ENCODE measurements at places on chromosomes 2 and 18.

DNA sequence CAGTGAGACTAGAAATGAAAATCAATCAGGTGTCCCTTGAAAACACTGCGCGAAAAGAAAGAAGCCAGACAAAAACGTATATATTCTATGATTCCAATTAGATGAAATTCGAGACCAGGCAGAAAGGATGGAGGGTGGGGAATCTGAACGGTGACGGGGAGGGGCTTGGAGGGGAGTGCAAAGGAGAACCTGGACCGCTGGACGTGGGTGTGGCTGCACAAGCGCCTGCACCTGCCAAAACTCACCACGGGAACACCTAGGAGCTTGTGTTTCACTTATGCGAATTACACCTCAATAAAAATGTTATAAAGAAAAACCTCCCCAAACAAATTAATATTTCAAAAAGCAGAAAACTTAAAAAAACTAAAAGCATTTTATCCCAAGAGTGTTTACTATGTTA lies 21.9 kb downstream of the THAP4 start:
- no peak for DNase-seq

DNA sequence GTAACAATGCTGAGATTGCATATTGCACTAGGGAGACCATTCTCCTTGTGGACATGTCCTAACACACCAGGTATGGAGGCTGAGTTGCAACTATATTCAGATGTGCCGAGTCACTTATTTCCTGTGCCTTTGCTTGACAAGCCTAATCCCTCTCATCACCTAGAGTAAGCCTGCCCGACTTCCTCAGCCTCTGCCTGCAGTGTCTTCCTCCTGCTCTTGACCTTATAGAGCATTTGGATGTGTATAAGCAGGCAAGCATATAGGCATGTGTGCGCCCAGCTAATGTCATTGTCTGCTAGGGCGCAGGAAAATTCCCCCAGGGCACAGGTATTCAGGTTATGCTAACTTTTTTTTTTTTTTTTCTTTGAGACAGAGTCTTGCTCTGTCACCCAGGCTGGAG lies 316.9 kb downstream of the CDH2 start:
- DNase-seq = no peak

- no peak for DNase-seq
These were observed 10.3 kb downstream of the CEP76 start for GRCh38 chr18:12692206-12692605.

GRCh38 chr2:216604458-216604857 lies 28.8 kb upstream of the IGFBP2 start:
- no peak for DNase-seq

- no peak for DNase-seq
These were observed 65.4 kb downstream of the LRRFIP1 start for GRCh38 chr2:237692601-237693290.

- no peak for DNase-seq
These were observed 56.4 kb upstream of the STPG4 start for GRCh38 chr2:47211497-47212011.

- no peak for DNase-seq
These were observed 88.5 kb downstream of the CDH2 start for GRCh38 chr18:28088477-28088876.

DNA sequence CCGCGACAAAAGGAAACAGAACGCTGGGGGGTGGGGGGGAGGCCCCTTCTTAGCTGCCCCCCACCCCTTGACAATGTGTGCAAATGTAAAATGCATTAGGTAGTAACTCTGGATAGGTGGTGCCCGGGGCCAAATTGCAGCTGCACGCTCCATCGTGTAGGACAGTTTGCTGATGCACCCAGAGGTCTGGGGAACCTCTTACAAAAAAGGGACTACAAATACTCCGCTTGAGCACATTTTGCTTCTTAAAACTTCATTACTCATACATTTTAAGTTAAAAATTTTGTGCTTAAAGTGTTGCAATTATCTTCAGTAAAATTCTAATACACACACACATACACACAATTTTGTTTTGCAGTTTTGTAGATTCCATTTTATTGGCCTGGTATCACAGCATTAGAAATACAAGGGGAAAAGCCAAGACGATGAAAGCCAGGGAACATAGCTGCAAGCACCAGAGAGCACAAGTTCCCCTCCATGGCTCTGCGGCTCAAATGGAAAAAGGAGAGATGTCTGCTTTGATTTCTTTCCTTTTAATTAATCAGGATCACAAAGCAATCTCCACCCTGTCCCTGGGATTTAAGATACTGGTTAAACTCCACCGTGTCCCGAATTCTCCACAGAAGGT lies 582.1 kb downstream of the ZEB2 start:
- DNase-seq = no peak

DNA sequence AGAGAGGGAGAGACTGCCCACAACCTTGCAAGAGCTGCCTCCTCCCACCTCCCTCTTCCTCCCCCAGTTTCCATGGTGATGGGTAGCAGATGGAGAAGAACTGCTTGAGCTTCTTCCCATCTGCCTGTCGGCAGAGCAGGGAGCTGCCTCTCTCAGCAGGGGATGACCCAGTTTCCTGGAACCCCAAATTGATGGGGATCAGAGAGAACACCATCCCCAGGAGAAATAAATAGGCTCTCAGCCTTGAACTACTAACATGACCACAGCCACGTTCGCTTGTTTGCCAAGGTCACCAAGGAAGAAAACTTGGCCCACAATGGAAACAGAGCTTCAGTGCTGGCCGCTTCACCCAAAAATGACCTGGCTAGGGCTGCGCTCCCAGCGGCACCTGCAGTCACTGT lies 82.2 kb downstream of the ADD2 start:
- no peak for DNase-seq

DNA sequence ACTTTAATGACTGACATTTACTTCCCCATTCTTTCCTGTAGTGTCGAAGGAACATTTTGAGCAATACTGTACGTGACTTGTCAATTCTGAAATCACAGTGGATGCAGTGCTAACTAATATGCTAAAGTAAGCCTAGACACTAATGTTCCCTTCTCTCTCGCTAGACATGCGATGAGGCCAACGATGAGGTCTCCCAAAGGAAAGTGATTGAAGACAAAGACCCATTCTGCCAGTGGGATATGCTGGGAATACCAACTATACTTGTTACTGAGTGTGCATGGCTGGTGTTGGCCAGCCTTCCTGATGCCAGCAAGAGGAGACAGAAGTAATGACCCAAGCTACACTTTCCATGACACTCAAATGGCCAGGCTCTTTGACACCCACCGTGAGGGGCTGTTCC lies 2.5 kb upstream of the SERPINE2 start:
- DNase-seq = no peak

DNA sequence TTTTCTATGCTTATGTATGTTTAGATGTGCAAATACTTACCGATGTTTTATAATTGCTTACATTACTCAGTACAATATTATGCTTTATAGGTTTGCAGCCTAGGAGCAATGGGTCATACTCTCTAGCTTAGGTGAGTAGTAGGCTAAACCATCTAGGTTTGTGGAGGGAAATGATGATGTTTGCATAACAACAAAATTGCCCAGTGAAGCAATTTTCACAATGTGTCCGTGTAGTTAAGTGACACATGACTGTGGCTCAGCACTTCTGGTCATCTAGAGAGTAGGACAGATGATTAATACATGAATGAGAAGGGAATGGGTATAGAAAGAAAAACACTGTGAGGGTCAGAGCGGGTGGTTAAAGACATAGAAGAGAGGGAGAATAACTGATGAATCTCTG lies 2116.2 kb upstream of the PIK3C3 start:
- no peak for DNase-seq

DNA sequence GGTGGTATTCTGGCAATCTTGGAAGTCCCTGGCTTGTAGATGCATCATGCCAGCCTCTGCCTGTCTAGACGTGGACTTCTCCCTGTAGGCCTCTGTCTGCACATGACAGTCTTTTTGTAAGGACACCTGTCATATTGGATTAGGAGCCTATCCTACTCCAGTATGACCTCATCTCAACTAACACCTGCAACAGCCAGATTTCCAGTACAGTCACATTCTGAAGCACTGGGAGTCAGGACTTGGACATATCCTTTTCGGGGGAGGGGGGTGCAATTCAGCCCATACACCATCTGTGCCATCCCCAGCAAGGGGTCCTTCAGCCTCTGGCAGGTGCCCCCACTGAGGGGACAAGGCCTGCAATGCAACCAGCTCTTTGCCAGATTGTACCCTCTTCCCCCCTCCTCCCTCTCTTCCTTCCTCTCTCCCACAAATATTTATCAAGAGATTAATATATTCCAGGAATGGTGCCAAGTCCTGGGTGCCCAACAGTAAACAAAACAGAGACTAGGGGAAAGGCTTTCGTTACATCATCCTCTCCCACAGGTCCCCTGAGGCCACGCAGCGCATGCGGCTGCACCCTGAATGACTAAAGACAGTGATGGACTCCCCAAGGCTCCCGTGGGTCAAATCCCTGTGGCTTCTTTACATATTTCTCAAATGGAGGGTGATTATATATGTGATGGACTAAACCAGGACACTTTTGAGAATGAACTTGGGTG lies 20.5 kb upstream of the MYCN start:
- DNase-seq = no peak

DNA sequence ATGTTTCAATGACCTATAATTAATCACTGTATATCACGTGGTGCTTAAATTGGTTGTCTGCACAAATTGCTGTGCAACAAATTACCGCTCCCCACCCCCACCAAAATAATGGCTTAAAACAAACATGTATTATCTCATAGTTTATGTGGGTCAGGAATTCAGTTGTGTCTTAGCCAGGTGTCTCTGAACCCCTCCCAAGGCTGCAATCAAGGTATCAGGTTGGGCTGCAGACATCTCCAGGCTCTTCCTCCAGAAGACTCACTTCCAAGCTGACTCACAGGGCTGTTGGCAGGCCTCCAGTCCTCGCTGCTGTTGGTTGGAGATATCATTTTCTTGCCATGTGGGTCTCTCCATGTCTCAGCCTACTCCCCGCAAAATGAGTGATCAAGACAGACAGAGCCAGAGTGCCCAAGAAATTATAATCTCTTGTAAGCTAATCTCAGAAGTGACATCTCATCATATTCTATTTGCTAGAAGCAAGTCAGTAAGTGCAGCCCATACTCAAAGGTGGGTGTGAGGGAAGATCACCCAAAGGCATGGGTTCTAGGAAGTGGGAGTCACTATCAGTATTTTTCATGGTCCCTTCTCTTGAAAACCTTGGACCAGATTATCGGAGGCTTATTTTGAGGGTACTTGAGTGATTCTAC lies 38.4 kb downstream of the SPC25 start:
- no peak for DNase-seq

DNA sequence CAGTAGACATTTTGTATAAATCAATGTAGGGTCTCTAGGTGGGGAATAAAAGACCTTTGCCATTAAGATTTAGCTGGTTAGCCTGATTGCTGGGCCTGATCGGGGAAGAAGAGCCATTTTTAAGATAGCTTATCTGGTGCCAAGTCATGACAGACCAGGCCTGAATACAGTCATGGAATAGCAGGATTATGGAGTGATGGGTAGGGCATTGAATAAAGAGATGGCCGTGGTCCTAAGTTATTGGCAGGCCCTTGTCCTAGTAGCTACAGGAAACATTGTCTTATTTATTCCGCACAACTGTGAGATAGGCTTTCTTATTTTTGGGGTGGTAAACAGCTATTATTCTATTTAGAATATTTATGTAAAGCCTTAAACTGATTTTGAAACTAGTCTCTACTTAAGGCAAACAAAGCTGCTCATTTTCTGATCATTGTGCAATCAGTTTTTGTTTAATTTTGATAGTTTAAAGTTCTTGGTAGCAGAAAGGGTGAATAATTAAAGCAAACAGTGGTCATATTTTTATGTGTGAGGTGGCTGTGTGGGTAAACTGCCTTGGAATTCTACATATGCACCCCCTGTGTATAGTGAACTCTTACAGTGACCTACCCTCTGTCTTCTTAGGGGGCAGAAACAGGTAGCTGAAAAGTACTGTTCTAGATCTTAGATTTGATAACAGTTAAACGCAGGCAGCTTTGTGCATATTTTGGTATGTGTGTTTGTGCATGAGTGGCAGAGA lies 22.6 kb downstream of the ZNF236 start:
- no peak for DNase-seq

DNA sequence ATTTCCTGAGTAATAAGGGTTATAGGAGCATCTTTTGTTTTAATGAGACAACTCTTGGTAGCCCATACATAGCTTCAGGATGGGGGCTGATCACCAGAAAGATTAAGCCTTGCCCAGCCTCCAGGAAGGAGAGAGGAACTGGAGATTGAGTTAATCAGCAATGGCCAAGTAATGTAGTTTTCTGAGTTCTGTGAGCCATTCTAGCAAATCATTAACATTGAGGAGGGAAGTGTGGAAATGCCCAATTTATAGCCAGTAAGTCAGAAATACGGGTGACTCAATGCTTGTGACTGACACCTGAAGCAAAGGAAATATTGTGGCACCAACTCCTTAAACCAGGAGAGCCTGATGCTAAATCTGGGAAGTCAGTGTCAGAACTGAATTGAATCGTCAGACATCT lies 205.1 kb upstream of the SRD5A2 start:
- no peak for DNase-seq

DNA sequence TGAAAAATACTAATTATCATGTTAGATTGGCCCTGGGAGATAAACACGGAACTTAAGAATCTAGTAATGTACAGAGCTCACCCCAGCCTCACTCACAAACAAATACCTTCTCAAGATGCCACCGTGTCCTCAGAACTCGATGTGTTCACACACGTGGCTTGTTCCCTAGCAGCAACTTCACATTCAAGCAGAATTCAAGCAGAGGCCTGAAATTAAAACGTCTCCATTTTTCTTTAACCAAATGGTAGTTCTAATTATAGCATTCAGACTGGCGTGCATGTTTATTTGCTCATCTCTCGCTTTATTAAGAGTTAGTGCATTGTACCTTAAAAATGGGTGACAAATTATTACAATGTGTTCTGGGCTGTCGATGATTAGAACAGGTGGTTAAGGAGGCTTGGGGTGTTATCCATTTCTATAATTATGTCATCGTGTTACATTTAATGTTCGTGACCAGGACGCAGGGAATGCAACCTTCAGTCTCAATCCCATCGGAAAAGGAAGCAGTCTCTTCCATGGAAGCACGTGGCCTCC lies 57.3 kb upstream of the SLC66A3 start:
- DNase-seq = no peak

- DNase-seq = peak; percentile 30
These were observed 883 bp downstream of the SMCHD1 start for GRCh38 chr18:2656237-2656980.

- DNase-seq = no peak
These were observed 159.5 kb downstream of the ACKR3 start for GRCh38 chr2:236728916-236729670.

- DNase-seq = no peak
These were observed 27.8 kb downstream of the GLI2 start for GRCh38 chr2:120763508-120763907.

- no peak for DNase-seq
These were observed 498.6 kb downstream of the EPHA4 start for GRCh38 chr2:221073326-221074049.

- DNase-seq = no peak
These were observed 112.0 kb downstream of the ATAD2B start for GRCh38 chr2:23814963-23815362.

GRCh38 chr2:10371441-10372196 lies 68.9 kb downstream of the HPCAL1 start:
- no peak for DNase-seq

GRCh38 chr2:174591740-174592139 lies 5.9 kb downstream of the WIPF1 start:
- DNase-seq = no peak
